Activated CD8-positive, alpha-beta T cell treated with anti-CD3 and anti-CD28 coated beads, Interleukin-2, amount 10 ng/mL, durations not matched to agents 7 days and 5 days (primary cell): ENCODE measurements at places on chromosomes 11 and 22. TPM values are rescaled to one million over a fixed set of nuclear protein-coding genes. Genes with fewer than 3 reads are reported as not detected.

GRCh38 chr22:27250418-27250817, 551.1 kb downstream of the MN1 start:
- H3K4me3 ChIP-seq, result no peak overlapping the region
- no peaks in the 10 kb centered on the region for H3K36me3 ChIP-seq
- no peak for DNase-seq
- no peak overlapping the region for H3K27ac ChIP-seq

GRCh38 chr22:37431366-37431765, 4.1 kb upstream of the ELFN2 start:
- H3K27ac ChIP-seq, result no peak overlapping the region
- DNase-seq, result no peak
- no peak overlapping the region for H3K4me3 ChIP-seq
- peaks cover 18% of the 10 kb centered on the region for H3K4me1 ChIP-seq
- peaks cover 3% of the 10 kb centered on the region for H3K36me3 ChIP-seq

GRCh38 chr11:16607675-16608644, 130.5 kb upstream of the C11orf58 start:
- H3K36me3 ChIP-seq, result peaks cover 9% of the 10 kb centered on the region
- no peak overlapping the region for H3K4me3 ChIP-seq
- H3K27me3 ChIP-seq, result peaks cover 56% of the 10 kb centered on the region
- H3K4me1 ChIP-seq, result peaks cover 27% of the 10 kb centered on the region
- DNase-seq, result no peak

DNA sequence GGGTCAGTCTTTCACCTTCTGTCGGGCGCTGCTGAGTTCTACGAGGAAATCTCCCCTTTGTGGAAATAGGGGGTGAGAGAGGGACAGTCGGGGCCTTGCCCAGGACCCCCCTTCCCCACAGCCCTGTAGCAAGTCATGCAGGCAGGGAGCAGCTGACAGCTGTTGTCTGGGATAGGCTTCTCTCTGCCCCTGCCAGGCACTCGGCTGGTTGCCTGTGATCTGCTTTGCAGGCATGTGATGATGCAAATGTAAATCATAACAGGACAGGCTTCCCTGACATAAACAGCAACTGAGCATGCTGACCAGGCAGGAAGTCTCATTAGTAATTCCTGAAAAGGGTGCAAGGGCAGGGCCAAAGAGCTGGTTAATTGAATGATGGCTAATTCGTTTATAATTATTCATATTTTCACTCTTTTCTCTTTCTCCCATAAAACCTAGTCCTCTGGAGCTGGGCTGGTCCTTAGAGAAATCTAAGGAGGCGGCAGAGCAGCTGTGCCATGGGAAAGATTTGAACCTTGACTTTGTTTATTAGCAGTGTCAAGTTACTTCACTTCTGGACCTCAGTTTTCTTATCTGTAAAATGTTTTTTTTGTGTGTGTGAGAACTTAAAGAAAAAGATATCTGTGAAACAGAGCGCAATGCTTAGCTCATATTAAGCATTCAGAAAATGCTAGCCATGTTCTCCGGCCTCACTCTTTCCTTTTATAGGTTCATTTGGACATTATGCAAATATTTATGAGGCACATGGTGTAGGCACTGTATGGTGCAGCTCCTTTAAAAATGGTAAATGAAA, 129.7 kb downstream of the LDLRAD3 start:
- H3K36me3 ChIP-seq, result no peaks in the 10 kb centered on the region
- H3K4me3 ChIP-seq, result no peak overlapping the region
- H3K4me1 ChIP-seq, result no peaks in the 10 kb centered on the region
- no peak for DNase-seq
- H3K27ac ChIP-seq, result no peak overlapping the region
- no peaks in the 10 kb centered on the region for H3K27me3 ChIP-seq

- no peak overlapping the region for H3K4me3 ChIP-seq
- no peaks in the 10 kb centered on the region for H3K27me3 ChIP-seq
- no peak for DNase-seq
- H3K36me3 ChIP-seq, result no peaks in the 10 kb centered on the region
- H3K4me1 ChIP-seq, result no peaks in the 10 kb centered on the region
These were observed 690.2 kb downstream of the NTM start for GRCh38 chr11:132060567-132060966.

GRCh38 chr11:76654298-76654851, 16.2 kb downstream of the LRRC32 start:
- DNase-seq, result no peak
- H3K27me3 ChIP-seq, result peaks cover 13% of the 10 kb centered on the region
- no peak overlapping the region for H3K27ac ChIP-seq
- peaks cover 9% of the 10 kb centered on the region for H3K4me1 ChIP-seq
- H3K4me3 ChIP-seq, result no peak overlapping the region

GRCh38 chr11:91608677-91609076, 615.9 kb upstream of the FAT3 start:
- H3K36me3 ChIP-seq, result no peaks in the 10 kb centered on the region
- no peaks in the 10 kb centered on the region for H3K27me3 ChIP-seq
- no peak overlapping the region for H3K4me3 ChIP-seq
- no peak overlapping the region for H3K27ac ChIP-seq
- DNase-seq, result no peak

- H3K4me1 ChIP-seq, result peaks cover 11% of the 10 kb centered on the region
- no peak overlapping the region for H3K27ac ChIP-seq
- no peak for DNase-seq
- peaks cover 3% of the 10 kb centered on the region for H3K27me3 ChIP-seq
- H3K36me3 ChIP-seq, result no peaks in the 10 kb centered on the region
These were observed 22.6 kb downstream of the ARHGEF17 start for GRCh38 chr11:73330569-73331093.

GRCh38 chr11:2569731-2570210, 125.0 kb downstream of the KCNQ1 start:
- H3K36me3 ChIP-seq, result no peaks in the 10 kb centered on the region
- H3K27ac ChIP-seq, result no peak overlapping the region
- no peaks in the 10 kb centered on the region for H3K27me3 ChIP-seq

GRCh38 chr11:102669664-102670063, 35.9 kb downstream of the MMP27 start:
- no peak for DNase-seq
- H3K4me1 ChIP-seq, result no peaks in the 10 kb centered on the region
- H3K36me3 ChIP-seq, result no peaks in the 10 kb centered on the region
- H3K4me3 ChIP-seq, result no peak overlapping the region
- H3K27ac ChIP-seq, result no peak overlapping the region

DNA sequence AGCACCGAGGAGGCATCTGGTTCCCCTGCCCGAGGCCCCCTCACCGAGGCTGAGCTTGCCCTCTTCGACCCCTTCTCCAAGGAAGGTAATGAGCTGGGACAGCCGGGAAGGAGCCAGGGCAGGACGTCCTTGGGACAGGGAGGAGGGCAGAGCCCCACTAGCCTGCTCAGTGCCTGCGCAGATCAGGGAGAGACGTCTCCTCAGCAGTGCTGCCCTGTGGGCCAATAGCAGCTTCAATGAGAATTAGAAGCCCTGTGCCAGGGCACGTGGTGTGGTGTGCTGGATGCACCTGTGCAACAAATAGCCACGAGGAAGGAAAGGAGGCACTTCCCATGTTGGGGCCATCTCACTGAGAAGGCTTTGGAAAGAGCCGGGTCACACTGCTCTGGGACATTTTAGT, 5.4 kb upstream of the SAC3D1 start:
- peaks cover 8% of the 10 kb centered on the region for H3K36me3 ChIP-seq
- no peak overlapping the region for H3K27ac ChIP-seq
- no peak overlapping the region for H3K4me3 ChIP-seq
- no peak for DNase-seq

- H3K27me3 ChIP-seq, result peaks cover 51% of the 10 kb centered on the region
- H3K36me3 ChIP-seq, result no peaks in the 10 kb centered on the region
- no peak for DNase-seq
- no peak overlapping the region for H3K4me3 ChIP-seq
These were observed 20.6 kb downstream of the EHF start for GRCh38 chr11:34641456-34641855.

DNA sequence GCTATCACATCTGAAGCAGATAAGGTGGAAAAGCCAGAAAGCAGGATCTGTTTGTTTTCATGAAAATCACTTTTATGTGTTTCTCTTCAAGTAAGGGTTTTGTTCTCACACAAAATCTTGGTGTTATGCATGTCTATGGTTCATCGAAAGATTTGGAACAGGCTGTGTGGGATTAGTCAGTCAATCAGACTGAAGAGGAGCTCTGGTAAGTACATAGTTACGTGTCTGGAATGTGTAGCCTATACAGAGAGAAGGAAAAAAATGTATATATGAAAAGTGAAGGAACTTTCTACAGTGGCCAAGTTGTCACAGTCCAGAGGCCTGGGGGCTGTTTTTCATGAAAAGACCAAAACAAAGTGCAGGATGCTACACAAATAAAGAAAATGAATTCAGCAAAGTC, 156.7 kb downstream of the CNTN5 start:
- H3K4me1 ChIP-seq, result no peaks in the 10 kb centered on the region
- no peak overlapping the region for H3K4me3 ChIP-seq
- no peaks in the 10 kb centered on the region for H3K36me3 ChIP-seq
- no peak overlapping the region for H3K27ac ChIP-seq
- no peaks in the 10 kb centered on the region for H3K27me3 ChIP-seq

- DNase-seq, result peak; percentile 18
- peaks cover 46% of the 10 kb centered on the region for H3K4me1 ChIP-seq
- no peak overlapping the region for H3K27ac ChIP-seq
- peaks cover 11% of the 10 kb centered on the region for H3K36me3 ChIP-seq
- no peaks in the 10 kb centered on the region for H3K27me3 ChIP-seq
These were observed 2.6 kb upstream of the ENDOD1 start for GRCh38 chr11:95086836-95087570.

- no peak for DNase-seq
- H3K36me3 ChIP-seq, result no peaks in the 10 kb centered on the region
- H3K4me3 ChIP-seq, result no peak overlapping the region
- H3K4me1 ChIP-seq, result no peaks in the 10 kb centered on the region
These were observed 248.1 kb downstream of the CNTN5 start for GRCh38 chr11:99268886-99269285.

GRCh38 chr11:118437208-118438125, 1.2 kb downstream of the KMT2A start:
- peaks cover 54% of the 10 kb centered on the region for H3K4me1 ChIP-seq
- peak overlapping the region; percentile 89 for H3K4me3 ChIP-seq
- H3K27ac ChIP-seq, result peak overlapping the region; percentile 89
- no peaks in the 10 kb centered on the region for H3K27me3 ChIP-seq
- DNase-seq, result peak; percentile 64

GRCh38 chr11:65558930-65559509, 861 bp upstream of the LTBP3 start:
- peaks cover 59% of the 10 kb centered on the region for H3K4me1 ChIP-seq
- peak overlapping the region; percentile 66 for H3K27ac ChIP-seq
- no peaks in the 10 kb centered on the region for H3K27me3 ChIP-seq
- no peak for DNase-seq
- H3K36me3 ChIP-seq, result no peaks in the 10 kb centered on the region
- H3K4me3 ChIP-seq, result peak overlapping the region; percentile 63

DNA sequence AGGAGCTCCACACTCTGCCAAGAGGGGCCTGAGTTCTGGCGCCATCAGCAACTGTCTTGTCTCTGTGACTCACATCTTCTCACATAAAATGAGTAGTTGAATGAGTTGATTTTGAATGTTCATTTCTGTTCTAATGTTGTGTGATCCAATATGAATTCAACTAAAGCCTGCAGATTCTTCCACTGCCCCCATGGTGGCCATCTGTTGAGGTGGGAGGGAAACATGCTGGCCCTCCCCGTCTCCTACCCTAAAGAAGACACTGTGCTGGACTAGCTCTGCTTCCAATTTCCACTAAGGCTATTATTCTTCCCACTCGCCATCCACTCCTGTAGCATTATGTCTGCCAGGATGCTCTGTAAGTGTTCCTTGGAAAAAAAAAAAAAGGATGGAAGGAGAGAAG, 555.6 kb upstream of the LARGE1 start:
- no peak for DNase-seq
- H3K36me3 ChIP-seq, result no peaks in the 10 kb centered on the region
- H3K27ac ChIP-seq, result no peak overlapping the region
- H3K4me3 ChIP-seq, result no peak overlapping the region
- H3K27me3 ChIP-seq, result no peaks in the 10 kb centered on the region
- H3K4me1 ChIP-seq, result no peaks in the 10 kb centered on the region

DNA sequence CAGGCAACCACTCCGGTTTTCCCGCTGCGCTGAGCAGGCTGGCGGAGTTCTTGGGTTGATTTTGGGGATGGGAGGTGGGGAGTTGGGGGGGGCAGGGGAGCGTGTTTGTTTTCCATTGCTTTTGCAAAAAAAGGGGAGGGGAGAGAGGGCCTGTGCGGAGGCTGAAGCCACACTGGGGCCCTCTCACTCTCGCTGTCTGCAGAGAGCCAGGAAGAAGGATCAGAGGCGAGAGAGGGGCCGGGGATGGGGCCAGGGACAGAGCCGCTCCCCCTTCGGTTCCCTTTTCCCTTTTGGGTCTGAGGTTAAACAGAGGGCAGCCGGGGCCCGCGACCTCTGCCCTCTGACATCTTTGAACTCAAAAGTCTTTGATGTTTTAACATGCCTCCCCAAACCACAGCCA, 17.4 kb upstream of the H19 start:
- no peak overlapping the region for H3K27ac ChIP-seq
- no peak overlapping the region for H3K4me3 ChIP-seq
- no peak for DNase-seq

DNA sequence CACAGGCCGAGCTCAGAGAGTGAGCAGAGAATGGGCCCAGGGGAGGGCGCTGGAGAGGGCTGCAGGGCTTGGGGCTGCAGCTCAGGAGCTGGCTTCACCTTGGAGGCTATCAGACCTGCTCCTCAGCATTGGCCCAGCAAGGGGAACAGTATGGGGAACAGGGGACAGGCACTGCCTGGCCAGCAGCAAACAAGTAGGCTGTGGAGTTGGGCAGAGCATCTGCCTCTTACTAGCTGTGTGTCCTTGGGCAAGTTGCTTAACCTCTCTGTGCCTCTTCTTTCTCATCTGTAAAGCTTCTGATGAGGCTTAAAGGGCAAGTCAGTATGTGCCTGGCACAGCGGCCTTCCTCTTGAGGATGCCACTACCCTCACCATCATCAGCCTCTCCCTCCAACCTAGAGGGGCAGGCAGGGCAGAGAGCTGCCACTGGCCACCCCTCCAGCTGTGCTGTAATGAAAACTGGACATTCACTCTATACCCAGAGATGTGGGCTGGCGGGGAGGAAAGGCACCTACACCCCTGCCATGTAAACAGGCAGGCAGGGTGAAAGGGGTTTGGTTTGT, 7.5 kb upstream of the CDKN1C start:
- H3K4me1 ChIP-seq, result peaks cover 40% of the 10 kb centered on the region
- H3K27ac ChIP-seq, result peak overlapping the region; percentile 92
- peak overlapping the region; percentile 80 for H3K4me3 ChIP-seq
- peak; percentile 81 for DNase-seq

GRCh38 chr11:130476922-130477491, 28.6 kb downstream of the ADAMTS15 start:
- no peaks in the 10 kb centered on the region for H3K27me3 ChIP-seq
- H3K4me3 ChIP-seq, result no peak overlapping the region
- no peak overlapping the region for H3K27ac ChIP-seq
- DNase-seq, result no peak
- no peaks in the 10 kb centered on the region for H3K4me1 ChIP-seq

- H3K27me3 ChIP-seq, result peaks cover 33% of the 10 kb centered on the region
- no peak within 1 kb of the TSS for H3K27ac ChIP-seq
- H3K36me3 ChIP-seq, result no peaks in the 10 kb centered on the region
- peak within 1 kb of the TSS; percentile 71 for H3K4me3 ChIP-seq
- peaks cover 8% of the 10 kb centered on the region for H3K4me1 ChIP-seq
These were observed at the start of gene MN1 for GRCh38 chr22:27801616-27802345. Gene MN1, minus strand, starts transcription at chr22:27801756. Its CDS starts 1,213 bp downstream, at chr22:27800543.

- H3K27ac ChIP-seq, result peak within 1 kb of the TSS; percentile 98
- H3K36me3 ChIP-seq, result peaks cover 67% of the 10 kb centered on the region
- peak; percentile 97 for DNase-seq
- no peaks in the 10 kb centered on the region for H3K27me3 ChIP-seq
- peaks cover 52% of the 10 kb centered on the region for H3K4me1 ChIP-seq
- peak within 1 kb of the TSS; percentile 92 for H3K4me3 ChIP-seq
These were observed at the start of the genes CDCA5 and ZFPL1 for GRCh38 chr11:65083834-65084597. Gene CDCA5, minus strand, starts transcription at chr11:65084040. Its CDS starts 62 bp downstream, at chr11:65083978. Gene ZFPL1, plus strand, starts transcription at chr11:65084222. Its CDS starts 477 bp downstream, at chr11:65084699.

SCT gene
- total RNA-seq, result not detected

LRRC10B gene
- not detected for total RNA-seq

KIRREL3 gene
- not detected for total RNA-seq

OR8B3 gene
- total RNA-seq, result not detected

TMPRSS4 gene
- 0.37 TPM for total RNA-seq

ELFN2 gene
- total RNA-seq, result 0.05 TPM
